ENCODE measurements at places on chromosomes 11 and 22.

DNA sequence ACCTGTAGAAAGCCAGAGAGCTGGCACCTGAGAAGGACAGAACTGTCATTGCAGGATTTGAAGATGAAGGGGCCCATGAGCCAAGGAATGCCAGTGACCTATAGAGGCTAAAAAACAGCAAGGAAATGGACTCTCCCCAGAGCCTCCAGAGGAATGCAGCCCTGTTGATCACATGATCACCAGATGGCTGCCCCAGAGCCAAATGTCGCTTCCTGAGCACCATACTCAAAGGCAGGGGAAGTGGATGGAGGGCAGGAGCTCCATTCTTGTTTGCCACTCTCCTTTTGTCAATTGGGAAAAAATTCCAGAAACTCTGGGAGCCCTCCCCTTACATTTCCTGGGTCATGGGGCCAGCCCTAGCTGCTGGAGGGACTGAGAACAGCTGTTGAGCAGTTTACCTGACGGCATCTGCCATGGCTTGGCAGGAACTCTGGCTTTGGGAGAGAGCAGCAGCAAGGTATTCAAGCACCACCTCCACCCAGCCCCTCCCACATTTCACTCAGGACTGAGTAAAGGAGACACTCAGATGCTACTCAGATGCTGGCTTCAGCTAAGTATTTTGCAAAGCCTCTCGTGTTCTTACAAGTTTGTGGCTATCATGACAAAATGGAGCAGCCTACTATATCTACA, 46.9 kb downstream of the DKK3 start:
- H3K4me1 ChIP-seq, result no peaks in the 10 kb centered on the region
- H3K36me3 ChIP-seq, result peaks cover 34% of the 10 kb centered on the region
- no peak overlapping the region for H3K4me3 ChIP-seq
- H3K27ac ChIP-seq, result no peak overlapping the region

GRCh38 chr11:118883004-118883367, 706 bp upstream of the CXCR5 start:
- H3K36me3 ChIP-seq, result no peaks in the 10 kb centered on the region
- no peaks in the 10 kb centered on the region for H3K27me3 ChIP-seq
- no peak overlapping the region for H3K4me3 ChIP-seq

GRCh38 chr22:26672060-26672471, 14.7 kb downstream of the MIAT start:
- H3K27ac ChIP-seq, result peak overlapping the region; percentile 96
- H3K36me3 ChIP-seq, result peaks cover 2% of the 10 kb centered on the region
- H3K4me1 ChIP-seq, result peaks cover 33% of the 10 kb centered on the region
- no peaks in the 10 kb centered on the region for H3K27me3 ChIP-seq
- H3K4me3 ChIP-seq, result peak overlapping the region; percentile 91

DNA sequence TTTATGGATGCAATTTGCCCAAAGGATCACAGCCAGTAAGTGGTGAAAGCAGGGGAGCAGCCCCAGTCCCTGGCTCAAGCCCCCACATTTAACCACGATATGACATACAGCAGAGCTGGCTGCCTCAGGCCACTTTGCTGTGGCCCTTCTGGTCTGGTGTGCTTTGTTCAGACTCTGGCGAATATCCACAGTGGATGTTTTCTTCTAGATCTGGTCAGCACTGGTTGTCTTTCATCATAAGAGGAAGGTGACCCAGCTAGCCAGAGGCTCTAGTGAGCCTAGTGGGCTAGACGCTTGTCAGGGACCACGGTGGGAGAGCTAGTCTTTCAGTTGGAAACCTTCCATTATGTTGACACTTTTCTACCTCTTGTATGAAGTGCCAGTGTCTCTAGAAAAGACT, 42.5 kb downstream of the DGCR2 start:
- H3K36me3 ChIP-seq, result peaks cover 10% of the 10 kb centered on the region
- no peaks in the 10 kb centered on the region for H3K27me3 ChIP-seq
- no peaks in the 10 kb centered on the region for H3K4me1 ChIP-seq

DNA sequence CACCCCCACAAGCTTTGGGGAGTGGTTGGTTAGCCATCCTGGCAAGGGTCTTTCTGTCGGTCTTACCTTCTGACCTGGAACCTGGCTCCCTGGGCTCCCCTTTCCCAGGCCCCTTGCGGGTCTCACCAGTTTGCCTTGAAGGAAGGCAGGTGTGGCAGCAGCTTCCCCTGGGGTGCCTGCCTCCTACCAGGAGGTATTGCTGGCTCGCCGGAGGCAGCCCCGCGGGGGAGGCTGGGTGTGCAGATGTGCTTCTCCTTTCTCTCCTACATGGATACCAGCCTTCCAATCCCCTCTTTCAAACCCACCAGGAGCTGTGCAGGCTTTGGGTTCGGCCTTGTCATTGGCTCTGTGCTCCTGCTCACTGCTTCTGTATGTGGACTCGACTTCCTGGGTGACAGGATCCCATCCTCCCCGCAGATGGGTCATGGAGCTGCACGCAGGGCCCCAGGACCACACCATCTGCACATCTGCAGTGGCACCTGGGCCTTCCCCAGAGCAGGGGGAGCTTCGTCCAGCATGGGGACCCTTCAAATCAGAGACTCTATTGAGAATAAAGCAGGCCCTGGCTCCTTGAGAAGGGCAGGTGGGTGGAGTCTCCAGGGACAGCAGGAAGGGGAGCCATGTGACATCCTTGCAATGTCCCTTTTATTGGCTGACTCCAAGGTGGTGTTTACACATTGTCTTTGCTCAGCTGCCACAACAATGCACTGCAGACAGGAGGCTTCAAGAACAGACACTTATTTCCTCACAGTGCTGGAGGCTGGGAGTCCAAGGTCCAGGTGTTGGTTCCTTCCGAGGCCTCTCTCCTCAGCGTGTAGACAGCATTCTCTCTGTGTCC, 592.0 kb downstream of the BRD1 start:
- peaks cover 42% of the 10 kb centered on the region for H3K27me3 ChIP-seq
- H3K36me3 ChIP-seq, result no peaks in the 10 kb centered on the region
- no peak overlapping the region for H3K4me3 ChIP-seq

DNA sequence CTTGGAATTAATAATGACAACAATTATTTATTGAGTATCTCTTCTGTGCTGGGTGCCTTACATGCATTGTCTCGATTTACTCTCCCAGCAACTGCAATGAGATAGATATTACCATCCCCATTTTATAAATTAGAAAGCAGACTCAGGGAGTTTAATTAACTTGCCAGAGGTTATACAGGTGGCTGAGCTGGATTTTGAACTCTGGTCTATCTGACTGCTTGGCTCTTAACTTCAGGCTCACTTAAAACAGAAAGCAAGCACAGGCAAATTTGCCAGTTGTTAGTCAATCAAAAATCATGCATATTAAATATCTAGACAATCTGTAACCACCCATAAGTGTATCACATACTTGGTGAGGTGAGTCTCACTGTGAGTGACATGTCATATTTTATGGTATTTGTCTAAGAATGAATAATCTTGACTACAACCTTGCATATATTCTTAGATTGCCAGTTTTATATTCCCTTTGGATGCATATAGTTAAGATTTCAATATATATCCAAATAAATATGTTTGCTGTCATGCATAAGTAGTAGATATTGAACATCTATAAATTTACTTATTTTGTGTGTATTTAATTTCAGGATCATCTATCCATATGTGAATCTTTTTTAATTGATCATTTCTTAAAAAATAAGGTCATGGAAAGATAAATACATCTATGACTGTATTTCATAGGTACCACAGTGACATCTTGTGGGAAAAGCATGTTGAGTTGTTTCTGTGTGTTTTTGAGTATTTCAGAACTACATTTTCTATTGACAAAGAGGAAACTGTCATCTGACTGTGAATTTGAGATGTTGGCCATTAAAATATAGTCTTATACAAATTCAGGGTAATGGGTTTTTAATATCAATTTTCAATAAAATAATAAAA, 112.0 kb upstream of the ARHGAP42 start:
- H3K36me3 ChIP-seq, result no peaks in the 10 kb centered on the region

GRCh38 chr22:31122532-31123291, at the start of gene INPP5J:
Gene INPP5J, plus strand, starts transcription at chr22:31122966. Its CDS starts 49 bp downstream, at chr22:31123015.
- no peaks in the 10 kb centered on the region for H3K36me3 ChIP-seq
- no peak for DNase-seq
- peak within 1 kb of the TSS; percentile 29 for H3K27ac ChIP-seq
- no peaks in the 10 kb centered on the region for H3K27me3 ChIP-seq
- peaks cover 8% of the 10 kb centered on the region for H3K4me1 ChIP-seq

- H3K4me1 ChIP-seq, result no peaks in the 10 kb centered on the region
These were observed 231.3 kb downstream of the DSCAML1 start for GRCh38 chr11:117565709-117566108.

DNA sequence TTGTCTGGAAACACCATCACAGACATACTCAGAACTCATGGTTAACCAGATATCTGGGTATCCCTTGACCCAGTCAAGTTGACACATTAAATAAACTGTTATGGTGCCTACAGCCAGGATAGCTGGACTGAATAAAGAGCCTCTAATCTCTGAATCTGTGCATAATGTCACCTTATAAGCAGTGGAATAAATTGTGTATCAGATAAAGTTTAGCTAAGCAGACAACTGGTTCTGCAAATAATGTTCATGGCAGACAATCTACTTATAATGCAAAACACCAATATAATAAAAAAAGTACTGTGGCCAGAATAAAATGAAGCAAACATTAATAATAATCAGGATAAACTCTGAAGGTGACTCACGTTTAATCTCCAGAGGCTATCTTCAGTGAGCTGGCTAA, 628.5 kb upstream of the FAT3 start:
- no peaks in the 10 kb centered on the region for H3K36me3 ChIP-seq
- no peak overlapping the region for H3K4me3 ChIP-seq
- no peak for DNase-seq
- H3K4me1 ChIP-seq, result no peaks in the 10 kb centered on the region
